ENCODE measurements at places on chromosomes 13 and 19. TPM values are rescaled to one million over a fixed set of nuclear protein-coding genes. Genes with fewer than 3 reads are reported as not detected.

The LRP3 gene
- total RNA-seq: not detected

The GFY gene
- not detected for total RNA-seq

The TRPC4 gene
- not detected for total RNA-seq

The LILRB1 gene
- 0.08 TPM for total RNA-seq

GRCh38 chr19:19663256-19664120 lies at the start of gene ATP13A1:
Gene ATP13A1 (minus strand): TSS chr19:19663676. CDS start chr19:19663666, 10 bp downstream.
- peak; percentile 95 for DNase-seq
- peak within 1 kb of the TSS; percentile 98 for H3K27ac ChIP-seq
- H3K36me3 ChIP-seq: peaks cover 60% of the 10 kb centered on the region
- peak within 1 kb of the TSS; percentile 81 for H3K4me3 ChIP-seq
- no peaks in the 10 kb centered on the region for H3K27me3 ChIP-seq

GRCh38 chr19:50909240-50910070 lies 1.7 kb downstream of the KLK4 start:
- H3K4me3 ChIP-seq: no peak overlapping the region
- DNase-seq: peak; percentile 37
- H3K4me1 ChIP-seq: no peaks in the 10 kb centered on the region
- peaks cover 35% of the 10 kb centered on the region for H3K27me3 ChIP-seq

GRCh38 chr19:3129112-3129511 lies 6.7 kb upstream of the GNA15 start:
- H3K27ac ChIP-seq: no peak overlapping the region
- DNase-seq: no peak
- H3K27me3 ChIP-seq: no peaks in the 10 kb centered on the region
- H3K4me3 ChIP-seq: no peak overlapping the region
- no peaks in the 10 kb centered on the region for H3K36me3 ChIP-seq

The YJEFN3 gene
- 8.7 TPM for total RNA-seq

DNA sequence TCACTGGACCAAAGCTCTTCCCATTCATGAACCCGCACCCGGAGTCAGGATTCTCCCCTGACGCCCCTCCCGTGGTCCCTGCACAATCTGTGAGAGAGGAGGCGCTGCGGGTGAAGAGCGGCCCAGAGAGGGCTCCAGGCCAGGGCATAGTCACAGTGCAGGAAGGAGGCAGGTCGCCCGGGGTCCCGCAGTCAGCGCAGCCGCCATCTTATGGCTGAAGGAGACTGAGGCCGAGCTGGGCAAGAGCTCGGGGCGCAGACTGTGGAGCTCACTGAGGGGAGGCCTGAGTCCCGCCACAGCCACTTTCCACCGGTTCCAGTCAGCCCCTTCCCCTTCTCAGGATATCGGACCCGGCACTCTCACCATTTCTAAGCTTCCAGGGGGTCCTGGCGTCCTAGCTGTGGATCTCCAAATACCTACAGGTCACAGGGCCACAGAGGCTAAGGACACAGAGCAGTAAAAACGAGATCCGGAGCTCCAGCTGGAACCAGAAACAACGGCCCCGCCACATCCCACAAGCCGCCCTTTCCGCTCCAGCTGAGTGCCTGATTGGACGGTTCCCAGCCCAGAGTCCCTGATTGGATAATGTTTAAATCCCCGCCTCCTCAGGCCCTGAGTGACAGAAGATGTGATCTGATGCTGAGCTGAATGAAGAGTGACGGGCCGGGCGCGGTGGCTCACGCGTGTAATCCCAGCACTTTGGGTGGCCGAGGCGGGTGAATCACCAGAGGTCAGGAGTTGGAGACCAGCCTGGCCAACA lies at the start of gene ZNF99:
TSS of gene ZNF99 (minus strand) at position 501 of the 760 bp plus-strand sequence. CDS start at position 366, 135 bp downstream.
- H3K4me3 ChIP-seq: no peak within 1 kb of the TSS
- H3K4me1 ChIP-seq: no peaks in the 10 kb centered on the region
- H3K27me3 ChIP-seq: no peaks in the 10 kb centered on the region
- H3K27ac ChIP-seq: no peak within 1 kb of the TSS
- no peak for DNase-seq

The CEACAM21 gene
- total RNA-seq: 77.0 TPM

DNA sequence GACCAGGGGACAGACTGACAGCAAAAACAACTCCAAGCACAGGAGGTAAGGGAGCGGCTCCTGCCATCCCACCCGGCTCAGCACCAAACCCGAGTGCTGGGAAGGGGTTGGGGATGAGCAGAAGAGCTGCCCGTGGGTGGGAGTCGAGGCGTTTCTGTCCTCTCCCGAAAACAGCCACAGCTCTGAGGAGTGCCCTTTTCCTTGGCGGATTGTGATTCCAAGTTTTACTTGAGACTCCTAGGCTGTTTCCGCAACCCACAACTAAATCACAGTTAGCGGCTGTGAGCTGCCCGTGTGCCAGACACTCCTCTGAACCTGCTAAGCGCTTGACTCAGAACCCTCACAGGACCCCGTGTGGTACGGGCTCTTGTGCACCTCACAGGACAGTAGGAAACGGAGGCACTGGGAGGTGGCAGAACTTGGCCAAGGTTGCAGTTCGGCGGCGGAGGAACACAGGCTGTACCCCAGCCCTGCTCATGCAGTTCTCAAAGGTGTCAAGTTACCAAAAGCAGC lies 21.4 kb downstream of the CFAP97D2 start:
- H3K4me1 ChIP-seq: peaks cover 17% of the 10 kb centered on the region
- no peak overlapping the region for H3K4me3 ChIP-seq
- H3K36me3 ChIP-seq: no peaks in the 10 kb centered on the region
- H3K27me3 ChIP-seq: peaks cover 2% of the 10 kb centered on the region

DNA sequence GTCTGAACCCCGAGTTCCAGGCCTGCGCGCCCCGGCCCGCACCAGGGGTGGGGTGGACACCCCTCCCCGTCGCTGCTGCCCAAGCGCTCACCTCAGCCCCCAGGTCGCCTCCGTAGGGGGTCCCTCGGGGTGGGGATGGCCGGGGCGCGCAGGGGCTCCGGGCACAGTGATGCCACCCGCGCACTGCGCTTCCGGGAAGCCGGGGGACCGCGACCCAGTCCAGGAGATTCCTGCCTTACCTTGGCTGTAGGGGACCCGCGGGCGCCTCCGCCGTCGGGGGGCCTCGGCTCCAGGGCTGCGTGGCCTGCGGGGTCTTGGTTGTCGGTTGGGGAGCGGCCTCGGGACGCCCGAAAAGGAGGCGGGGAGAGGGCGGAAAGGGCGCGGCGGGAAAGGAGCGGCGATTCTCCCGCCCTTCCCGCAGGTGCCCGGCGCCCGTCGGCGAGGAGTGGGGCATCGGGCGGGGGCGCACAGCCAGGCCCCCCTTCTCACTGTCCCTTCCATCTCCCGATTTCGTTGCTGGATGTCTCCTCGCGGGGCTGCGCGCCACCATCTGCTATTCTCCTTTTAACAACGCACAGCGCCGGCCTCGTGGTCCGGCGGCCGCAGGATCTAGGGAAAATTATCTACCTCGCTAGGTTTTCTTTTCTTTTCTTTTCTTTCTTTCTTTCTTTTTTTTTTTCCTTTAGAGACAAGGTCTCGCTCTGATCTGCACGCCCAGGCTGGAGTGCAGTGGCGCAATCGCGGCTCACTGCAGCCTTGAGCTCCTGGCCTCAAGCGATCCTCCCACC lies at the start of gene KEAP1:
TSS of gene KEAP1 (minus strand) at position 355 of the 788 bp plus-strand sequence. CDS start 3,323 bp downstream, outside the sequence.
- no peaks in the 10 kb centered on the region for H3K27me3 ChIP-seq
- H3K36me3 ChIP-seq: peaks cover 30% of the 10 kb centered on the region
- H3K4me3 ChIP-seq: peak within 1 kb of the TSS; percentile 96
- peaks cover 42% of the 10 kb centered on the region for H3K4me1 ChIP-seq

GRCh38 chr13:70188567-70188966 lies 80.3 kb upstream of the KLHL1 start:
- H3K36me3 ChIP-seq: no peaks in the 10 kb centered on the region
- no peak overlapping the region for H3K4me3 ChIP-seq
- no peak for DNase-seq
- H3K27me3 ChIP-seq: no peaks in the 10 kb centered on the region
- H3K27ac ChIP-seq: no peak overlapping the region
- H3K4me1 ChIP-seq: no peaks in the 10 kb centered on the region

The TUBB4A gene
- total RNA-seq: 2.5 TPM

DNA sequence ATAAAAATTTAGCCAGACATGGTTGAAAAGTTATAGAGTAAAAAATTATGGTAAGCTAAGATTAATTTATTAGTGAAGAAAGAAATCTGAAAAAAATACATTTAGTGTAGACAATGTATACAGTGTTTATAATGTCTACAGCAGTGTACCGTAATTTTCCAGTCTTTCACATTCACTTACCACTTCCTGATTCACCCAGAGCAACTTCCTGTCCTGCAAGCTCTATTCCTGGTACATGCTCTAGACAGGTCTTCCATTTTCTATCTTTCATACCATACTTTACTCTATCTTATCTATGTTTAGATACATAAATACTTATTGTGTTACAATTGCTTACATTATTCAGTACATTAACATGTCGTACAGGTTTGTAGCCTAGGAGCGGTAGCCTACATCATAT lies 1387.8 kb upstream of the ATXN8OS start:
- no peak overlapping the region for H3K27ac ChIP-seq
- no peak overlapping the region for H3K4me3 ChIP-seq
- H3K27me3 ChIP-seq: no peaks in the 10 kb centered on the region
- H3K36me3 ChIP-seq: no peaks in the 10 kb centered on the region
- DNase-seq: no peak

GRCh38 chr19:40342644-40343311 lies 5.4 kb downstream of the C19orf47 start:
- peaks cover 7% of the 10 kb centered on the region for H3K36me3 ChIP-seq
- DNase-seq: no peak
- no peak overlapping the region for H3K4me3 ChIP-seq
- H3K27me3 ChIP-seq: no peaks in the 10 kb centered on the region
- no peak overlapping the region for H3K27ac ChIP-seq

DNA sequence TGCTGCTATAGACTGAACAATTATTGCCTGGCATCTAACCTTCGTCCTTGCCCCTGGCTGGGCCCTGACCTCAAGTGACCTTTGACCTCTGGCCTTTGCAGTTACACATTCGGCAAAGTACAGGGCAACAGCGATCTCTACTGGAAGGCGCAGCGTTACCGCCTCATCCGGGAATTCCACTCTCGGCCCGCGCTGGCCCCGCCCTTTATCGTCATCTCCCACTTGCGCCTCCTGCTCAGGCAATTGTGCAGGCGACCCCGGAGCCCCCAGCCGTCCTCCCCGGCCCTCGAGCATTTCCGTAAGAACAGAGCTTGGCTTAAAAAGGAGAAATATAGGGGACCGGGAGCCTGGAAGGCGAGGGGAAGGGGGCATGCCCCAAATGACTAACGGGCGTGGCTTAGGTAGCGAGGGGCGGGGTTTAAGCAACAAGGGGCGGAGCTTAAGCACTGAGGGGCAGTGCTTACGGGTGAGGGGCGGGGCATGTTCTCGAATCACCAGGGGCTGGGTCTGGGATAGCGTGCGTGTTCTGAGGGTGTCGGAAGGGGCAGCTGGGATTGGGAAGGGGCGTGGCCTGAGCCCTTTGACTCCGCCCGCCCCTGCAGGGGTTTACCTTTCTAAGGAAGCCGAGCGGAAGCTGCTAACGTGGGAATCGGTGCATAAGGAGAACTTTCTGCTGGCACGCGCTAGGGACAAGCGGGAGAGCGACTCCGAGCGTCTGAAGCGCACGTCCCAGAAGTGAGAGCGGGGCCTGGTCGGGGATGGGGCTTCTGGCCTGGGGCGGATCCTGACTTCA lies 52.7 kb downstream of the TRPM4 start:
- H3K4me1 ChIP-seq: peaks cover 10% of the 10 kb centered on the region

- peak; percentile 93 for DNase-seq
- H3K27ac ChIP-seq: peak overlapping the region; percentile 71
- H3K4me3 ChIP-seq: peak overlapping the region; percentile 35
- peaks cover 4% of the 10 kb centered on the region for H3K36me3 ChIP-seq
These were observed 36.9 kb downstream of the ARRDC2 start for GRCh38 chr19:18044825-18045304.

- peaks cover 30% of the 10 kb centered on the region for H3K27me3 ChIP-seq
- peaks cover 22% of the 10 kb centered on the region for H3K4me1 ChIP-seq
- H3K4me3 ChIP-seq: no peak overlapping the region
- DNase-seq: no peak
- H3K36me3 ChIP-seq: peaks cover 4% of the 10 kb centered on the region
These were observed 2.8 kb downstream of the ERFL start for GRCh38 chr19:41925208-41926003.

The LILRA2 gene
- not detected for total RNA-seq

- no peak overlapping the region for H3K4me3 ChIP-seq
- DNase-seq: no peak
- no peaks in the 10 kb centered on the region for H3K4me1 ChIP-seq
- no peaks in the 10 kb centered on the region for H3K36me3 ChIP-seq
- peaks cover 14% of the 10 kb centered on the region for H3K27me3 ChIP-seq
- H3K27ac ChIP-seq: no peak overlapping the region
These were observed 111.5 kb downstream of the DNAJC15 start for GRCh38 chr13:43134868-43135267.

The PGPEP1 gene
- total RNA-seq: 44.0 TPM

DNA sequence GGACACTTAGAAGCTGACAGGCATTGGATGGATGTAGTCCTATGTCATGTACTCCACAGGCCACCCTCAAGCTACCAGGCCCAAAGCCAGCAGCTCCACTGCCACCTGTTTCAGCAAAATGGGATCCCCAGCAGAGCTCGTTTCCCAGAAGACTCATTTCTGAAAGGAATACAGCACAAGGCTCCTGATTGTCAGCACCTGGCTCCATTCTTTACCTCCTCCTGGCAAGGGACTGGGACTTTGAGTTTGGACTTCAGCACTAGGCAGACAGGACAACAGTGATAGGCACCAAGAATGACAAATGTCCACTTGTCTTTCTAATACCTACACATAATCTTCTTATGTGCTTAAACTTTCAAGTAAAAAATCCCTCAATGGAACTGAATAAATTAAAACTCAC lies 150.4 kb upstream of the RXFP2 start:
- H3K27me3 ChIP-seq: peaks cover 7% of the 10 kb centered on the region
- DNase-seq: no peak
- no peaks in the 10 kb centered on the region for H3K36me3 ChIP-seq
- no peak overlapping the region for H3K27ac ChIP-seq
- H3K4me3 ChIP-seq: no peak overlapping the region

- H3K4me1 ChIP-seq: no peaks in the 10 kb centered on the region
- H3K27me3 ChIP-seq: no peaks in the 10 kb centered on the region
- H3K4me3 ChIP-seq: no peak overlapping the region
- H3K27ac ChIP-seq: no peak overlapping the region
- DNase-seq: no peak
These were observed 13.0 kb downstream of the YIPF2 start for GRCh38 chr19:10915130-10916091.

DNA sequence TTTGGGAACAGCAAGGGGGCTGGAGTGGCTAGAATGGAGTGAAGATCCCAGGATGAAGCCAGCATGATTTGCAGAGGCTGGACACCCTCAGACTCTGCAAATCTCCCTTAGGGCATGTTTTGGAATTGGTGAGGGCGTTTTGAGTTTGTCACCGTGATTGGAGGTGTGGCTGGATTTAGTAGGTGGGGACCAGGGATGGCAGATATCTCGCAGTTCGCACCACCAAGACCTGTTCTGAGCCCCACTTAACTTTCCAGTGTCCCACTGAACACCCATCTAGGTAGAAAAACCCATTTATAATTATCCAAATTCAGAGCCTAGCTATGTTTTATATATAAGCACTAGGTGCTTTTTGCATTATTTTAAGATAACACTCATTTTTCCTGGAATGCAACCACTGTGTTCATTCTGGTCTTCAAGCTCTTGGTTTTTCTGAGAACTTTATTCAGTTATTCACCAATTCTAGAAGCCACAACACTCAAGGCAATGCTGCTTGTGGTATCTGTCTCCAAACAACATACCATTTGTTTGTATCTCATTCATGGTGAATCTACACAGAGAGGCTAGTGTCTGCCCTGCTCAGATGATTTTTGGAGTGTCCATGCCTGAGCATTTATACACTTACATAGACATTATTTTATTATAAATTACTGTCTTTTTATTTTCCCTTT lies 3.0 kb upstream of the NANOS2 start:
- peaks cover 4% of the 10 kb centered on the region for H3K36me3 ChIP-seq
- peak; percentile 36 for DNase-seq
- peaks cover 50% of the 10 kb centered on the region for H3K4me1 ChIP-seq

Data from activated CD4-positive, alpha-beta memory T cell treated with anti-CD3 and anti-CD28 coated beads, Interleukin-2, amount 10 ng/mL, durations not matched to agents 7 days and 5 days (primary cell).